ENCODE measurements at places on chromosomes 2 and 18.

GRCh38 chr2:49255409-49255971 is 101.2 kb upstream of the FSHR start:
- DNase-seq = no peak

- DNase-seq = no peak
These were observed 36.9 kb downstream of the YWHAQ start for GRCh38 chr2:9593925-9594324.

GRCh38 chr2:28665041-28665704 is 86.5 kb upstream of the PPP1CB start:
- no peak for DNase-seq

DNA sequence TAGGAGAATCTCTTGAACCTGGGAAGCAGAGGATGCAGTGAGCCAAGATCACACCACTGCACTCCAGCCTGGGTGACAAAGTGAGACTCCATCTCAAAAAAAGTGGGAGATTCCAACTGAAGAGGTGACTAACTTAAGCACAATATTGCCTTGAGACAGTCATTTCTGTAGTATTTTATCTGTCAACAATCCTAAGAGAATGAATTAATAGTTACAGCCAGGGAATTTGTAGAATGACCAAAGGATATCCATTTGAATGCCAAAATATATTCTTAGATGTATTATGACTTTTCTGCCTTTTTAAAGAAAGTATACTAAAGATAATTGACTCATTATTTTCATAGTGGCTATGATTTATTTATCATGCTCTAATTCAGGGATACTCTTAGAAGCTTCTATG is 40.7 kb upstream of the CCDC150 start:
- no peak for DNase-seq

- no peak for DNase-seq
These were observed 24.9 kb downstream of the FHL2 start for GRCh38 chr2:105373895-105374401.

GRCh38 chr18:22348521-22349316 is 69.0 kb downstream of the CTAGE1 start:
- no peak for DNase-seq

DNA sequence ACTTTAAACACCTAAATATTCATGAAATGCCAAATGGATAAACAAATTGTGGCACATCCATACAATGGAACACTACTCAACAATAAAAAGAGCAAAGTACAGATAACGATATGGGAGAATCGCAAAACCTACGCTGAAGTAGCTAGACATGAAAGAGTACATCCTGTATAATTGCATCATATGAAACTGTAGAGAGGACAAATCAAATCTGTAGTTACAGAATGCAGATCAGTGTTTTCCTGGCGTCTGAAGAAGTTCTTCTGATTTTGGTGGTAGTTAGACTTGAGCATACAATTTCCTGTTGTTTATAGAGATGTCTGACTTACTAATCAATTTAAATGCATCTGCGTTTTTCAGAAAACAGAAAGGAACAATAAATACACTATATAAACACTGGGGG is 394.4 kb downstream of the SOCS6 start:
- DNase-seq = no peak

DNA sequence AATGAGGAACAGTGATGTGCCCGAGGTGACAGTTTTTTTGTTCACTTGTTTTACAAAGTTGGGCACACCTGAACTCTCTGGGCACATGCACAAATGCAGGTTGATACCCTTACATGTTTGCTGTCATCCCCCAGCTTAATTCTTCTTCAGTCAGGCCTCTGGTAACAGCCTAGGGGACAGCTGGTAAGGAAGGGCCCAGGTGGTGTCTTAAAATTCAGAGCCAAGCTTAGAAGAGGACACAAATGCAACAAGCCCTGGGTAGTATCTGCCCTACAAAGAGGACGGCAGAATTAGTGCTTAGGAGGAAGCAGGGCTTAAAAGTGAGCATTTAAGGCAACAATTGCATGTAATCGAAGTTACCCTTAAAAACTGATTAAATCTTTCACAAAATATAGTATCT is 171.9 kb upstream of the ACAA2 start:
- DNase-seq = no peak

GRCh38 chr2:165870346-165870745 is 76.3 kb upstream of the GALNT3 start:
- DNase-seq = peak; percentile 0

DNA sequence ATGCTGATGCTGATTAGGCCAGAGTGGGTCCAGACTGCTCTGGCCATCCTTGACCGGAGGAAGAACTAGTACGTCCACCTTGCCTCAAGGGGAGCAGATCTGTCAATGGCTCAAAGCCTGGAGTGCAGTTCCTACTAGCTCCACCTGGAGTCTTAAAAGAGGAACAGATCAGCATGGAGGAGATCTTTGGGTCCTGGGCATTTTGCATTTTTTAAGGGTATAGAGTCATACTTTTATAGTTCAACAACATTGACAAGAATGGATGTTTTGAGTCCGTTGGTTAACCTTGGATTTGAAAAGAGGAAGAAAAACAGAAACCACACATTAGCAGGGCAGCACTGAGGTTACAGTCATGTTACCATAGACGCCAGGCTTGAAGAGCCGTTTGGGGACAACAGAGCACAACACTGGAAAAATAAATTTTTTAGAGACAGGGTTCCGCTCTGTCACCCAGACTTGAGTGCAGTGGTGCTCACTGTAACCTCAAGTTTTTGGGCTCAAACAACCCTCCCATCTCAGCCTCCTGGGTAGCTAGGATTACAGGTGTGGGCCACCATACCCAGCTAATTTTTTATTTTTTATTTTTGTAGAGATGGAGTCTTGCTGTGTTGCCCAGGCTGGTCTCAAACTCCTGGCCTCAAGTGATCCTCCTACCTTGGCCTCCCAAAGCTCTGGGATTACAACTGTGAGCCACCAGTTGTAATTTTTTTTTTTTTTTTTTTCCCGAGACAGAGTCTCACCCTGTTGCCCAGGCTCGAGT is 78.5 kb downstream of the PRKCE start:
- DNase-seq = no peak

DNA sequence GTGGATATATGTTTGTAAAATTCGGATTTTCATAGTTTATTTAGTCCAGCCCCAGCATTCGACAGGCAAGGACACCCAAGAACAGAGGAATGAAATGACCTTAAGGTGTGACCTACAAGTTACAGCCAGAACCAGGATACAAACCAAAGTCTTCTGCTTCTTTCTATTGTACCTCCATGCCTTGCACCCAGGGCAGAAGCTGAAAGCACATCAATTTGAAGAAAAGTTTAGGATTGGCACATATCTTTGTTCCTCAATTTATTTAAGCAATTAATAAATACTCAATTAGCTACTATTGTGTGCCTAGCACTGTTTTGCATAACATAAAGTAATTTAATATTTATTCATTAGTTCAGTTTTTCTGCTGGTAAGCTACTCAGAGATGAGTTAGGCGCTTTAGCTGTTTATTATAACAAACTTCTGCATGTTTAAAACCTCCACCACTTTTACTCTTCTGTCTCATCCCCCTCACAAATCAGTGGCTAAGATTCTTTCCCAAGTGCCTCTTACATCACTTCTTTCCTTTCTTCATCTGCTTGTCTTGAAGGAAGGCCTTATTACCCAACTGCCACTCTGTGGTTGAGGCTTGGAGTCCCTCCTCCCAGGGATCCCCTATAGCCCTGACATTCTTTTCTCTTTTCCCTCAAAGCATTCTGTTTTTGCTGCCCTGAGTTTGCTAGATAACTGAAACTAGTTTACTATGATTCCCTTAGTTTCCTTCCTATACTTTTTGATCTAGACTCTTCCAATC is 37.1 kb upstream of the DARS1 start:
- no peak for DNase-seq

DNA sequence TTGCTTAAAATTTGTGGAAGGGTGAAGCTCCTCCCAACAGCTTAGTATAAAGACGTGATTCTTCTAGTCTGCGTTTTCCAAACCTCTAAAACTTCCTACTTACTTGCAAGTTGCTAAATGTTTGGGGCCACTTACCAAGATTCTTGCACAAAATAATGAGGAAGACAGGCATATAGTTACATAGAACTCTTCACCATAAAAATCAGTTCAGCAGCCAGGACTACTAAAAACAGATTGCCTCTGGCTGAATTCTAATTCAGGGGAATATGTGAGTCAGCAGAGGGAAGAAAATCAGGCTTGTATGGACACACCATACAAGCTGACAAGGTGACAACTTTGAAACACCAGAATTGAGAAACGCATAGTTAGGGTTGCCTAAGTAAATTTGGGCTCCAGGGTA is 2.8 kb upstream of the PEX13 start:
- DNase-seq = no peak

- no peak for DNase-seq
These were observed 995 bp upstream of the RTN4 start for GRCh38 chr2:55051026-55051866.

- DNase-seq = no peak
These were observed 219.7 kb upstream of the HS6ST1 start for GRCh38 chr2:128538396-128538795.

DNA sequence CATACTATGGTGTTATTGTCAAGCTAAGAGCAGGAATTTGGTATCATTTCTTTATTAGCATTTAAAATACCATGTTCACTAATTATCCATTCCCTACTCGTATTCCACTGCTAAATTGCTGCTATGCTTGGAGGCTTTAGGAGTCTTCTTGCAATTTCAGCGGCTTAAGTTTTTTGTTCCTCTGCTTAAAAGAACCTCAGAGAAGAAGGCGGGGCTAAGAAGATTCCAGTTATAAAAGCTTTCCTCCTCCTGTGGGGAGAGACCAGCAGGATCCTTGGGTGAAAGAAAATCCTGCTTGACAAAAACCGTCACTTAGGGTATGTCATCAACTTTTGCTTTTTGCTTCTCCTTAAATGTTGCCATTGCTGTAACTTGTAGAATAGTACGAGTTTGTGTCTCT is at the start of gene TRPM8:
Gene TRPM8 (plus strand): TSS at position 258 of the 400 bp plus-strand sequence. CDS start 9,165 bp downstream, outside the sequence.
- DNase-seq = no peak
